ENCODE measurements at places on chromosomes 12 and 14.

GRCh38 chr14:51595881-51596455, 55.7 kb upstream of the FRMD6 start:
- DNase-seq: no peak

DNA sequence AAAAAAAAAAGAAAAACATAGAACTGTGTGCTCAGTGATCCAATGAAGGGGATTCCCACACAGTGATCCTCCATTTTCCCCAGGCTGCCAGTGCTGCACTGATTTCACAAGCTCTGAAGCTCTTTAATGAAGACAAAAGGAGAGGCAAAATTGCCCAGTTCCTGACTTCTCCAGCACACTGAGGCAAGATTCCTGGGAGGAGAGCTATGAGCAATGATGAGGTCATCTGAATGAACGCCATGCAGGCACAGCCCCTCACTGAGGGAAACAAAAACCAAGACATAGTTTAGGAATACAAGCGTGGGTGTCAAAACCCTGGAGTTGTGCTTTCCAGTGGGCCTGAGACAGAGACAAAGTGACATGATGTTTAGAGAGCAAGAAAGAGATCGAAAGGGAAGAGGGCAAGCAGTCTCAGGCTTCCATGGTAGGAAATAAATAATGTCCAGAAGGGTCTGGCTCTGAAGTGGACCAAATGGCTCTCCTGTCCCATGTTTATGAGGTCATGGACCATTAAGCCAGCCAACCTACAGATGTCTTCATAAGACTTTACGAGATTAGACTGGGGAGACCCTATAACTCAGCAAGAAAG, 40.9 kb upstream of the SMUG1 start:
- no peak for DNase-seq

- DNase-seq: no peak
Observed at GRCh38 chr14:94936901-94937685, 167.2 kb upstream of the GSC start.

- DNase-seq: no peak
Observed at GRCh38 chr12:118982302-118982701, 961 bp downstream of the SRRM4 start.

DNA sequence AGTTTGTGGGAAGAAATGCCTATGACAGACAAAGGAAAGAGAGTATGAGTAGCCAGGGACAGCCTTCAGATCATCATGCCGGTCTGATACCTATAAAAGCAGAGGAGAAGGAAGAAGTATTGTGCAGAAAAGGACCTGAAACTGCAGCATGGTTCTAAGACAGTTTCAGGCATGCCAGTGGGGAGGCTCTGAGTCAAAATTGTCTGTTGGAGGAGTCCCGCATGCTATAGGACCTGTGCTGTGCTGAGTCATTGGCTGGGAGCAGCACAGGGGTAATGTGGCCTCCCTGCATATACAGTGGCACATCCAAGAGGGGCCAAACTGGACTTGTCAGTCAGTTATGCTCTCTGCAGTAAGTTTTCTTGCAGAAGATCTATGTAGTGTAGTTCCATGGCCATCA, 40.7 kb downstream of the NEUROD4 start:
- DNase-seq: peak; percentile 85

DNA sequence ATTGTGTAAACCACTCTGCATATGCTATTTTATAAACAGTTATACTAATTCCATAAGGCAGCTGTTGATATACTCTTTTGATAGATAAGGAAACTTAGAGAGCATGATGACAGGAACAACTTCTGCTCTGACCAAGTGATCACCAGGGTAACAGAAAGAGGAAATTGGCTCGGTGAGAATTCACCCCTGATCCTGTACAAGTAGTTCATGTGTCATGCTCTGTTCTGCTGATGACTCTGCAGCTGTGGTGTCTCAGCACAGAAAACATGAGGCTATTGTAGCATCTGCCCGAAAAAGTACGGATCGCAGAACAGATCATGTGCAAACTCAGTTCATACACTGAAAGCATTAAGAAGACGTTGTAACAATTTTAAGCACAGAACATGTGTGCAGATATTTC, 345.0 kb downstream of the LRIG3 start:
- DNase-seq: no peak

GRCh38 chr12:106982229-106982628, 4.7 kb downstream of the MTERF2 start:
- no peak for DNase-seq

DNA sequence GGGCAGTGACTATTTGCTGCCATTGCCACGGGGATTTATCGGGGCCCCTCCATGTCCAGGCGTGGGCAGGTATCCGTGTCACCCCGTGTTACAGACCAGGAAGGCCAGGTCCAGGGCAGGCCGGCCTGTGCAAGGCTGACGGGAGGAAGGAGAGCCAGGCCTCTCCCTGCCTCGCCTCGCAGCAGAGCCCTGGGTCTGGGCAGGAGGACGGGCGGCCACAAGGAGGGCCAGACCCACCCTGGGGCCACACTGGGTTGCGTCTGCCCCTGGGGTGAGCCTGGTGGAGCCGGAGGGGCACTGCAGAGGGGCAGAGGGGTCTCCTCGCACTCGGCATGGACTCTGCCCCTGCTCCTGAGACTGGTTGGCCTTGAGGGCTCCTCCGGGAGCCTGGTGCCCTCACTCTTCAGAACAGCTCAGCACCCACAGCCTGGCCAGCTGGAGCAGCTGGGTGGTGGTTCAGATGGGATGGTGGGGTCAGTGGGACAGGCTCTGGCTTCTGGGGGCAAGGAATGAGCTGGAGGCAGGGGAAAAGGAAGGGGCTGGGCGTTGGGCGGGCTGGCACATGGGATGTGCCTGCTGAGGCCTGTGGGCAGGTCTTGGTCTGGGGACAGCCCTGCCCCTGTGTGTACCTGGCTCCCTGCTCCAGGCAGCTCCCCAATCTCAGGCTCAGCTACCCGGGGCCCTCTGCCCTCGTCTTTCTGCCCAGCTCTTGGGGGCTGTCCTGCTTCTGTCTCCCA, 53.9 kb downstream of the KIF26A start:
- no peak for DNase-seq

GRCh38 chr14:29759521-29760340, 167.9 kb downstream of the PRKD1 start:
- DNase-seq: no peak

DNA sequence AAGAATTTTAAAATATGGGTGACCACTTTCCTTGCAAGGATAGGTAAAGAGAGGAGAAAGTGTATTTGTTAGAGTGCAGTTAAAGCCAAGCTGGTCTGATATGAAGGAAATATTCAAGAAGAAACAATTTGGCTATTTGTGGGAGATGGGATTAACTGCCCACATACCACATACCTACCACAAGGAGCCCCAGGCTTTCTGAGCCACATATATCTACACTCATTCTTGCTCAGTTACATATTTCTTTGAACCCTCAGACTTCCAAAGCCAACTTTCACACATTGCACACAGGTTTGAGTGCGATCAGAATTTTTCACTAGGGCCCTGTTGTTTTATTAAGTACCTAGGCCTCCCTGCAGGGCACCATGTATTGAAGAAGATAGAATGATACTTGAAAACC, 330.2 kb downstream of the ZFP36L1 start:
- no peak for DNase-seq

- DNase-seq: no peak
Observed at GRCh38 chr12:57869298-57869926, 22.9 kb upstream of the CTDSP2 start.

All from activated CD4-positive, alpha-beta T cell treated with anti-CD3 and anti-CD28 coated beads, Interleukin-2, amount 50 U/mL, for 16 hours (primary cell).